ENCODE measurements at places on chromosomes 5 and 9.

DNA sequence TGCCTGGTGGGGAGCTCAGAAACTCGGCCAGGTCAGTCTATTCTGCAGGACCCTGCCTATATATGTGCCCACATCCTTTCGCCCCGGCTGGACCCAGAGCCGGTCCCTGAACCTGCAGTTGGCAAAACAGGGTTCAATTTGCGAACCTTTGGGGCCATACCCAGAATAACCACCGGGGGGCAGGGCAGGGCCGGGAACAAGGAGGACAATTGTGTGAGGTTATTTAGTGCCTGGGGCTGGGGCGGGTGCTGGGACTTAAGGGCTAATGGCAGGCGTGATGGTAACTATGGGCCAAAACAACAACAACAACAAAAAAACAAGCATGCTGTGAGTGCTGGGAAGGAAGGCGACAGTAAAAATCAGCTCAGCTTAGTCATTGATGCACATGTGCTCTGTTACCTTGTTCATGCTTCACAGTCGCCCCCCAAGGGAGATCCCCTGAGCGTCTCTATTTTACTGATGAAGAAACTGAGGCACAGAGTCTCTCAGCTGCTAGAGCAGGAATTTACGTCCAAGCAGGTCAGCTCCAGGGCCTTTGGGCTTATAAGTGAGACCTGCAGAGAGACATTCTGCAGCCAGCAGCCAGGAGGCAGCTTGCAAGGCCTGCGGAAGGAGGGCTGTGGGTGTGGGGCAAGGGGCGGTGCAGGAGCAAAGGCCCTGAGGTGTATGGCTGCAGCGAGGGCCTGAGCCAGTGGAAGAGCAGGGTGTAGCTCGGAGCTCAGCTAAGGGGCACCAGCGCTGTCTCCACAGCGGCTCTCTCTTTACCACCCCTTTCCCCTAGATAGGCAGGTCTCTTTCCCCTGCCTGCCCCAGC lies 106.0 kb downstream of the PHF2 start:
- peak; percentile 30 for DNase-seq

- DNase-seq = no peak
These were observed 534.3 kb upstream of the ST8SIA4 start for GRCh38 chr5:101437351-101437750.

- peak; percentile 60 for DNase-seq
These were observed 733 bp downstream of the HSPA4 start for GRCh38 chr5:133052317-133053175.

DNA sequence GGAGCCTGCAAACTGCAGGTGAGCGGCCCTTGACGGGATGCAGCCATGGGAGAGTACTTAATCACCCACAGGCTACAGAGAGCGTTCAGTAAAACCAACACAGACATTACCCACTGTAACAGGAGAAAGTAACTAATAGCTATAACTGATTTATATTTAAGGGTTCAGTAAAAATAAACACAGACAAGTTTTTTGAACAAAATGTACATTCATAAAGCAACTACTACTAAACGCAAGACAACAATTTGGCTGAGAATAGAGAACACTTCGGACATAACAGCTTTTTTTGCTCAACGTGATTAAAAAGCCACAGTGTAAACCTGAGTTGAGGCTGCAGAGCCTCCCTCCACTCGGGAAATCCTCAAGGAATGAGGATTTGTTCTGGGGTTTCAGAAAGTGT lies 61.7 kb downstream of the LIFR start:
- DNase-seq = no peak

- DNase-seq = no peak
These were observed 256.2 kb upstream of the SMC2 start for GRCh38 chr9:103837940-103838339.

GRCh38 chr9:5571629-5572232 lies 57.2 kb upstream of the RIC1 start:
- no peak for DNase-seq

GRCh38 chr9:92463984-92464383 lies 18.3 kb downstream of the ASPN start:
- DNase-seq = peak; percentile 76

DNA sequence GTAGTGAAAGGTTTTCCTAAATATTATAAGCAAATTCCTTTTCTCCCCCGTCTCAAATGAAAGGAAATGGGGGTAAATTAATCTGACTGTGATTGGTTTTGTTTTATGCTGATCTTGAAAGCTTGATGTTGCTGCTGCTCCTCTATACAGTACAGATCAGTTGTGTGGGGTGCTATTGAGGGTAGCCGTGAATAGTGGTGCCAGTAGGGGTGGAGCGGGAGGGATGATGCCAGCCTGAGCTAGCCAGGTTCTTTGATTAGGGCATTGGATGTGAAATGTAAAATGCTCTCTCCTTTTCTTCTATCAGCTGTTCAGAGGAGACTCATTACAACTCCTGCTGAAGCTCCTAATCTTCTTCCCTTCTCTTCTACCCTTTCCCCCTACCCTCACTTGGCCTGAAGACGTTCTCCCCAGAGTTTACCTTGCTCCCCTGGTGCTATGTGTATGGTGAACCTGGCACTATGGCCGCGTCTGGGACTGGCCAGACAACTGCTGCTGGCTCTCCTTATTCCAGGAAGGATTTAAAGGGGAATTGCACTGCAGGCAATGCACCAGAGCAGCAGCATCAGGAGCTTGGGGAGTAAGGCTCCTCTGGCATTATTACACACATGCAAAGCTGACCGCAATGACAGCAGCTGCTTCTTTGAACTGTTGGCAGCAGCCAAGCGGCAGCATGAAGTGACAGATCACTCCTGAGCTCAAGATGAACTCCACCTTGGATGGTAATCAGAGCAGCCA lies 566 bp downstream of the GPR21 start:
- DNase-seq = no peak

- peak; percentile 29 for DNase-seq
These were observed 252.4 kb upstream of the NFIL3 start for GRCh38 chr9:91676046-91676445.

DNA sequence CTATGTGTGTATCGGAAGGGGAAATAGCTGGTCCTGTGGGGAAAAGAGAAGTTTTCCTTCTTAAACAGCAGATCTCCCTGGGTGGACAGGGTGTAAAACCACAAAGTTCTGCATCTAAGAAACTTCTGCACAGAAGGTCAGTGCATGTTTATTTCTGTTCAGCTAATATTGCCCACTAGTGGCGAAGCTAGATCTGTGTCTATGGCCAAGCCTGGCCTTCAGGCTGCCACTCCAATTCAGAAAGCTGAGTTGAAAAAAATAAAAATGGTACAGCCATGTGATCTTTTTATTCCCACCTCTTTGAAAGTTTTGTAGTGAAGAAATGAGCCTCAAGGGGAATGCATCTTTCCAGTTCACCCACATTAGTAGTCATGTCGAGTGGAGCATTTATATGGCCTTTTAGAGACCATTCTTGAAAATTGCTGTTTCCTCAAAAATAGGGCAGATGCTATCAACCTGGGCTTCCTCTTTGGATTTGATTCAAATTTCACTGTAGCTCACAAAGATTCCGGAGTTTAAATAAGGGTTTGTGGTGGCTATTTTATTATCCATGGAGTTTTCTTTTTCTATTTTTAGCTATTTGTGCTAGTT lies 488.0 kb downstream of the PRELID2 start:
- peak; percentile 61 for DNase-seq

- no peak for DNase-seq
These were observed 2.7 kb downstream of the ADAMTS2 start for GRCh38 chr5:179342577-179342976.

DNA sequence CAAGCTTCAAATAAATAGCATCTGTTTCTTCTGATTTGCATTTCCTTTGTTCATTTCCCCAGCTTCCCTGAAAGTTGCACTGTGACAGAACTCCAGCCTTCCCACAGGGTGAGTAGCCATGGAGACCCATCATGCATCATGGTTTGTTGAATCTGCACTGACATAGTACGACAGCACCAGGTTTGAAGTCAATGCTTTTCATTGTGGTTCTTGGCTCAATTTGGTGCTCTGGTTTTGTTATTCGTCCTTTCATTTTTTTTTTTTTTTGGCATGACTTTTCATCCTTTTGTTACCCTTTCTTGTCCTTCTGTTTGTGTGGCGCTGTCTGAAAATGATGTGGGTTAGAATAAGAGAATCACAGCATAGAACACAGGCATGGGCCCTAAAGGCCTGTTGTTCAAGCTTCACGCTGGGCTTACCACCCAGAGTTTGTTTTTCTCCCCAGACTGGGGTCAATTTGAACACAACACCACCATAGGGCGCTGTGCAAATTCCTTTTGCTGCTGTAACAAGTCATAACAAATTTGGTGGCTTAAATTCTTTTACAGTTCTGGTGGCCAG lies 206.2 kb upstream of the CDH10 start:
- no peak for DNase-seq

DNA sequence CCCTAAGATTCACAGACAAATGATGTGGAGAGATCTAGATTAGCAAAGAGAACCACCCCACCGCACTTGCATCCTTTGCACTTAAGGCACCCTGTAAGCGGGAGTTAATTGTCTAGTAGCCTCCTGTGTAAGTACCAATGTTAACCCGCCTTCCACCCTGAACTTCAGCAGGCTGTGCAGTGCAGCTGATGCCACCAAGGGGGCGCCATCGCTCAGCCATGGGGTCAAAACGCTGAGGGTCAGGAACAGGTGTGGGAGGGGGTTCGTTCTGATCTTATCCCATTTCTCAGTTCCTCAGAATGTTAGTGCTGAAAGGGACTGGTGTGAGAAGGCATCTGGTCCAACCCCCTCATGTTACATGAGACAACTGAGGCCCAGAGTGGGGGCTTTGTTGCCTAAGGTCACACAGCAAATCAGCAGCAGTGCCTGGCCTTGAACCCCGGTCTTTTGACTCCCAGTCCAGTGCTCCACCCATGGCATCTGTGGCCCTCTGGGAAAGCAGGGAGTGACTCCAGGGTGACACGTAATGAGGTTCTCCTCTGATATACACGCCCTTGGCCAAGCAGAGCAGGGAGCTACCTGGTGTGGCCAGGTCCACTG lies 57.3 kb downstream of the CYFIP2 start:
- DNase-seq = no peak

- no peak for DNase-seq
These were observed 605.8 kb upstream of the PTGER4 start for GRCh38 chr5:40073927-40074326.

- DNase-seq = no peak
These were observed 97.5 kb downstream of the ANKRD33B start for GRCh38 chr5:10661401-10661800.

DNA sequence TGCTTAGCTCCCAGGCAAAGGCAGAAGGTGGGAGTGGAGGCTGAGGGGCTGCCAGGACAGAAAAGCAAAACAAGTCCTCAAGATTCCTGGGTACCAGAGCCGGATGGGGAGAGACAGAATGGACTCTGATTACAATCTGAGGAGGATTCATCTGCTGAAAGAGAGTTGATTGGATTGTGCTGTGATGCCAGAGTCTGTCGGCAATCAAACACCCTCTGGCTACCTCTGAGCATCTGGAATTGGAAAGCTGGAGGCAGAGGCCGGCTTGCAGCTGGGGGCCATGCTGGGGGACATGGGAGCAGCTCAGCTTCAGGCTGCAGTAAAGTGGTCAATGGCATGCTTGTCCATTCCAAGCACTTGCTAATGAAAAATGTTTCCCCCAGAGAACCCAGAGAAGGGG lies 59.3 kb downstream of the ASTN2 start:
- no peak for DNase-seq

DNA sequence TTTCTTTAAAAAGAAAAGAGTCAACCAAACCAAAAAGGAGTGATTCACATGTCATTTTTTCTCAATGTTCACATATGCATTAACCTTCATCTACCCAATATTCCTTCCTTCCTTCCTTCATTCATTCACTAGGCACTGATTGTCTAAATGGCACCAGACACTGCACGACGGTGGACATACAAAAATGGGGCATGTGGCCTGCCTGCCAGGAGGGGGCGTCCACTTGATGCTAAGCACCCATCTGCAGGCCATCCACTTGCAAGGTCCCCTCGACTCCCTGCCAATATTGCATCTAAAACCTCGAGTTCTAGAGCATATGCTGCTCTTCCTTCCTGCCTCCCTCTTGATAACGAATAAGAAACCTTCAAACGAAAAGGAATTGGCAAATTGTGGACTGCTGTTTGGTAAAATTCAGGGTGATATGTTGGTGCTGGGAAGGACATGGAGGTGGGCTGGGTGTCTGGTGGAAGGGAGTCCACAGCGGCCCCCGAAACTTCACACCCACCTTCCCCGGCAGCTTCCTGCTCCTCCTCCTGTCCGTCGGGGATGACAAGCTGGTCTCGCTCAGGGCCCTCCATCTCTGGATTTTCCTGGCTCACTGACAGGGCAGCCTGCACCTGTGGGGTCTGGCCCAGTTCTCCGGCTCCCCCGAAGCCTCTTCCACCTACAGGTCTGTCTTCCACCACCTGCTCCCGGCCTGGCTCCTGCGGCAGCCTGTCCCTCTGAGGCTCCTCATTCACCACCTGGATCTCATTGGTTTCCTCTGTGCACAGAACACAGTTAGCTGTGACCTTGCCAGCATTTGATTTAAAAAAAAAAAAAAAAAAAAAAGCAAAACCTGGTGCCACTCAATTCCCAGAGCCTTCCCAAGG lies 64.3 kb downstream of the GOLM1 start:
- DNase-seq = peak; percentile 50

DNA sequence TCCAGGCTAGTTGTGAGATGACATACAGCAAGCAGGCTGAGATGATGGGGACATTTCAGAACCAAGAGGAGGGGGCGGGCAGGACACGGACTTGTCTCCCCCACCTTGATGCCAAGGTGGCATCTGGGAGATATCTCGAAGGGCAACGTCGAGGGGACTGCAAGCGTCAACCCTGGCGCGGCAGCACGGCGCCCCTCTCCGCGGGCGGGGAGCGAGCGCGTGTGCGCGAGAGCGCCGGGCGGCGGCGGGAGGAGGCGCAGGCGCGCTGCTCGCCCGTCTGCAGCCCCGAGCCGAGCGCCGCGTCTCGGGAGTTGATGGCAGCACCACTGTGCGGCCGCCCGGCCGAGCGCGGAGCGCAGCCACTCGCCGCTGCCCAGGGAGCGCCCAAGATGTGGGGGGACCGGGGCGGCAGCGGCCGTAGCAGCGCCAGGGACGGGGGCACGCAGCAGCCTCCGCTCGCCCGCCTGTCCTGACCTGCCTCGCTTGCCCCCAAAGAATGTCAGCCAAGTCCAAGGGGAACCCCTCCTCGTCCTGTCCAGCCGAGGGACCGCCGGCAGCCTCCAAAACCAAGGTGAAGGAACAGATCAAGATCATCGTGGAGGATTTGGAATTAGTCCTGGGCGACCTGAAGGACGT lies at the start of gene PRR16:
TSS of gene PRR16 (plus strand) at position 310 of the 636 bp plus-strand sequence.
- peak; percentile 63 for DNase-seq

DNA sequence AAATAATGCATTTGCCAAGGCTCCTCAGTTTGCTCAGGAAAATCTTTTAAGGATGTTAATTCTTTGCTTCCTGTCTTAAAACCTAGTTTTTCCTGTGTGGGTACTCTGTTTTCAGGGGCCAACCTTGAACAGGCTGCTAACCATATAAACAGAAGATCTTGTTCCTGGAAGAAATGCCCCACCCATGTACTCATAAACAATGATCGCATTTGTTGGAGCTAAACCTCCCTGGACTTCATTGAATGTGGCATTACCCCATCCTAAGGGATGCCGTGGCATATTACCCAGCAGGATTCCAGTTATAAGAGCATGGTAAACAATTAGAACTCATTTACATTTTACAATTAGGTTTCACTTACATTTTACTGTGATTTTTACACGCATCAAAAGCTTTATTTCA lies 436.0 kb downstream of the ZNF608 start:
- no peak for DNase-seq

Data from HT1080 (cell line).